ENCODE measurements at places on chromosomes 12 and 14.

GRCh38 chr12:78881685-78882084 lies 17.1 kb downstream of the SYT1 start:
- DNase-seq, result no peak

DNA sequence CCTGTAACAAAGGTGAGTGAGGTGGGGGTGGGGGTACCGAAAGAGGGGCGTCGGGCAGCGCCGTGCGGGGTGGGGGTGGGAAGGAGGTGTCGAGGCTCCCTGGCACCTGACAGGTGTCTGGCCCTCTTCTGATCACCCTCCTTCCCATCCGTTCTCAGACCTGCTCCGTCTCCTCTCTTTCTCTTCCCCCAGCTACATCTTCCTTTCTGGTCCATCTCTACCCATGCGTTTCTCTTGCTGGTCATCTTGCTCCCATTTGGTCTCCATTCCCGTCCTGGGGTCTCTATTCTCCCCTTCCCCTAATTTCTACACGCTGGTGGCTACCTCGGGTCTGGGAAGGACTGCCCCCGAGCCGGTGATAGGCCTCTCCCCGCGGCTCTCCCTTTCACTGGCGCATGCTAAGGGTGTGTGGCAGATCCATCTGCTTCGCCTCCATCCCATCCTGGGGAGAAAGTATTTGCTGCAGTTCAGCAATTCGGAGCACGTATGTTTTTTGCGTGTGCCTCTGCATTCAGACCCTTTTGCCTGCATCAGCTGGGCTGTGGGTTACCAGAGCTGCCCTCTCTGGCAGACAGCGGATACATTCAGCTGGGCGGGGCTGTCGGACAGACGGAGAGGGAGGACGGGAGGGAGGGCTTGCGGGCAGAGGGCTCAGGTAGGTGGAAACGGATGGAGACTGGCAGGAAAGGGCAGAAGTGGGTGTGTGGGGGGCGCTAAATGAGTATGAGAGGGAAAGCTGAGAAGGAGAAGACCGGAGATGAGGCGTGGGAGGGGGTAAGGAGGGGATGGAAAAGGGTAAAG lies 730 bp downstream of the CLSTN3 start:
- DNase-seq, result no peak

DNA sequence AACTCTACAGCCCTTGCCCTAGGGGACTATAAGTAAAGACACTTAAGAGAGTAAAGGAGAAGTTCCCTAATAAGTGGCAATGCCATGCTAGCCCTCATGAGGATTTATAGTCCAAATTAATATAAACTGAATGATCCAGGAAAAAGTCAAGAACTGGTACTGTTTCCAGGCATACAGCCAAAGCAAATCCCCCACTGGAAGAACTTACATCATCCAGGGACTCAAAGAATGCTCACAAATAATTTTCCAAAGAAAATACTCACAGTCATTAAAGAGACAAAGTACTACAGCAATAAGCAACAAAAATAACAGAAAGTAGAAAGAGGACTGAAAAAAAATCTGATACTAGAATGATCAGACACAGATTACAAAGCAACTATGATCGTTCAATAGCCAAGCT lies 79.7 kb upstream of the RAP1B start:
- peak; percentile 24 for DNase-seq

- DNase-seq, result no peak
Observed at GRCh38 chr12:52004042-52004648, 2.6 kb upstream of the TAMALIN start.

- DNase-seq, result peak; percentile 51
Observed at GRCh38 chr12:63888908-63889635, 44.6 kb downstream of the SRGAP1 start.

DNA sequence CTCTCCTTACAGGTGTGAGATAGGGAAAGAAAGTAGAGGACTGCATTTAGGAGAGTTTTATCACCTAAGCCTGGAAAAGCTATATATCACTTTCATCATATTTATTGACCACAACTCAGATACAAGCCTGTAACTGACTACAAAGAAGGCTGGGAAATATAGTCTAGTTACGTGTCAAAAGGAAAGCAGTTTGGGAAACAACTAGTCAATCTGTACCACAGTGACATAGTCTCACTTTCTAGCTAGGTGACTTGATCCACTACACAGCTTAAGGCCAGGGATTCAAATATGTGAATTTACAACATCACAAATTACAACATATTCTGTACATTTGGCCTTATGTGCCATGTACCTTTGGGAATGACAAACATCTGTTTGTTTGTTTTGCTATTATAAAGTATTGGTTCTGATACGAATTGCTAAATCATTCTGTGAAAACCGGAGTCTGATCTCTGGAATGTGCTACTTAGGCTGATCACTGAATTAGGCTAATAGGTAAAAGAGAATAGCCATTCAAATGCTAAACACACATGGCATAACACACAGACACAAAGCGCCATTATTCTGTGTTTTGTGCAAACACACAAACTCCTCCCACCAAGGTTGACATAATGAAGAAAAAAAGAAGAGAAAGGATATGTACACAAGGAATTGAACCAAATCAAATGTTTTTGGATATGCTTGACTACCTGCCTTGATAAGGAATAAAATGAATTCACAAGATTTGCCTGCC lies 279.8 kb downstream of the DUSP6 start:
- DNase-seq, result no peak

All from AG04450 (cell line).